ENCODE measurements at places on chromosomes 3 and 15. TPM values are rescaled to one million over a fixed set of nuclear protein-coding genes. Genes with fewer than 3 reads are reported as not detected.

DNA sequence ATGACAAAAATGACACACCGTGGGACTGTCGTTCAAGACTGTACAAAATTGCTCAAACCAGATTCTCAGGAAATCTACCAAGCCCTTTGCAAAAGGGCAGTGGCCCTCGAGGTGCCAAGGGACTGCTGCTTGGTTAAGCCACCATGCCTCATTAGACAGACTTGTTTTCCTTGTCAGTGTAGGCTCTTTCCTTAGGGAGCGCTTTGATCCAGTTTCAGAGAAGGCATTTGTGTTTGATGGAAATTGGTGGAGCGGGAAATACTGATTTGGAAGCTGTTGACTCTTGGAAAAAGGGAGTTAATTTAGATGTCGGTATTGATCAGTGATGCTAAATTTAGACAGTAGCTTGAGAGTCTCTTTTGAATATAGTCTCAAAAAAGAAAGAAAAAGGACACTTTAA, 304.3 kb upstream of the UMPS start:
- DNase-seq: no peak
- no peak overlapping the region for H3K27ac ChIP-seq
- H3K4me3 ChIP-seq: no peak overlapping the region

Gene NLGN1
- 15.7 TPM for total RNA-seq

Gene TMEM158
- 18.5 TPM for total RNA-seq

DNA sequence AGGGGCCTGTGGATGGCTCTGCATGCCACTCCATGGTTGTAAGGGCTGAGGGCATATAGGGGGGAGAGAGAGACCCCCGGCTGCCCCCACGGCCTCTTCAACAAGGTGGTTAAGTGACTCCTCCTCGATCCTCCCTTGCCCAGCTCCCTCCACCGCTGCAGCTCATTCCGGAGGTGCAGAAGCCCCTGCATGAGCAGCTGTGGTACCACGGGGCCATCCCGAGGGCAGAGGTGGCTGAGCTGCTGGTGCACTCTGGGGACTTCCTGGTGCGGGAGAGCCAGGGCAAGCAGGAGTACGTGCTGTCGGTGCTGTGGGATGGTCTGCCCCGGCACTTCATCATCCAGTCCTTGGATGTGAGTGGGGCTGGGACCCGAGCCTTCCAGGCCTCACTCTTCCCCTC, 6.5 kb downstream of the FES start:
- no peak overlapping the region for H3K4me3 ChIP-seq
- H3K27me3 ChIP-seq: no peaks in the 10 kb centered on the region
- no peak for DNase-seq
- H3K36me3 ChIP-seq: no peaks in the 10 kb centered on the region

DNA sequence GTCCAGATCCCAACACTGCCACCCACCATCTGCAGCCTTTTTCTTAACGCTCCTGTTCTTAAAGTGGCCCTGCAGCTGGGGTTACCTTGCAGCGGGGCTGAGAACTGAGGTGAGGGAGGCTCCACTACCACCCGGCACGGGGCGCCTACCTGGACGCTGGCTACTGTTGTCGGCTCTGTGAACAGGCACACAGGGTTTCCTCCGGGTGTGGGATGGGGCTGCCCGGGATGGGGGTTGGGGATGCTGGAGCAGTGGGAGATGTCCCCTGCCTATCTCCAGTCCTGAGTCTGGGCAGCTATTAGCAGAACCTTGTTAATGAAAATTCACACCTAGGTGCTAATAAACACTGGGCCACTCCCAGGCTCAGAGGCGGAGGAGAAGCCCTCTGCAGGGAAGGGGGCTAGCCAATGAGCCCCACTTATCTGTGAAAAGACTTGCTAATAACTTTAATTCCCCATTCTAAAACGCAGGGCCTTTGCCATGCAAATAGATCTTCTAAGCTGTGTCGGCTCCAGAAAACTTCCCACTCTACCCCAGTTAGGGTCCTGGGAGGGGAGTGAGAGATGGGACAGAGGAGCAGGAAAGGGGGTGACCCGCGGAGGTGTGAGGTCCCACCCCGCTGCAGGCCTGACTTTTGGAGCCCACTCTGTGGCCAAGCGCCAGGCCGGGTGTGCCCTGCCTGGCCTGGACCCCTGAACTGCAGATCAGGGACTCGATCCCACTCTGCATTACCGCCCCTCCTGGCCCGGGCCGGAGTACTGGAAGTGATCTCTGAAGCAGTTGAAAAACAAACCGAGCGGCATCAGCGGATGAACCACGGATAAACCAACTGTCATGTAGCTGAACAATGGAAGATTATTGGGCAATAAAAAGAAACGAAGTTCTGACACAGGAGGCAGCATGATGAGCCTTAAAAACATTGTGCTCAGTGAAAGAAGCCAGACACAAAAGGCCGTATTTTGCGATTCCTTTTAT, 3.1 kb downstream of the MESP1 start:
- peaks cover 20% of the 10 kb centered on the region for H3K4me1 ChIP-seq
- H3K27ac ChIP-seq: no peak overlapping the region
- H3K36me3 ChIP-seq: no peaks in the 10 kb centered on the region
- H3K4me3 ChIP-seq: no peak overlapping the region
- peak; percentile 34 for DNase-seq
